ENCODE measurements at places on chromosomes 4 and X.

- DNase-seq = no peak
Observed at GRCh38 chr4:147928400-147928799, 196.5 kb downstream of the ARHGAP10 start.

- DNase-seq = no peak
Observed at GRCh38 chr4:98516441-98517217, 141.8 kb downstream of the TSPAN5 start.

DNA sequence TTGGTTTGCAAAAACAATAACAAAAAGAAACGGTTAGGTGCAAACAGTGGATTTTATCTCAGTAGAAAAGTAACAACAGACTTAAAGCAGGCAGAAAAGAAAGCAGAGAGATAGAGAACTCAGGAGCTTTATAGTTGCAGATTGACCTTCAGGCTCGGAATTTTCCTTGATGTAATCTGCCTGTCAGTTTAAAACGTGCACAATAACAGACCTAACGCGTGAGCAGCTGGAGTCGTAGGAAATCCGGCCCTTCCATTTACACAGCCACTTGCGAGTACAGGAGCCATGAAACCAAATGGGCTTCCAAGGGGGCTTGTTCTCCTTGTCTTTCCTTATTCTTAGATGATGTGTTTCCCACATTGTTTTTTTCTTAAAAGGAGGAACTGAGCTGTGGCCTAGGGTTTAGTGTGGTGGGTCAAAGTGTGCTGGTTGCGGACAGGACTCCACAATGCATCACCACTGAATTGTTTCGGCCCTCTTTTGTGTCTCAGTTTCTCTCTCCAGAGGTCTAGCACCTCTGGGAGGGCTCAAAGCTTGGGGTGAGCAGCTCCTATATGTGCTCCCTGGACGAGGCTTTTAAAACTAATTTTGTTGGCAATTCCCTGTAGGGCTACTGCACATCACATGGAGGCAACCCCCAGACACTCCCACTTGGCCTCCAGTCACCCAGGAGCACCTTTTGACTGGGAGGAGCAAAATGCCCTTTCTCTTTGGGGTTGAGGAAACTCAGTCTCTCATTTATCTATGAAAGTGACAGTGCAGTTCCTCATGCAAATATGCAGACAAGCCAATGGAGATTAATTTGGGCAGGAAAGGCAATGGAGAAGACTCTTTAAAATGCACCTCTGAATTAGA, 13.9 kb upstream of the MPP1 start:
- DNase-seq = no peak

GRCh38 chr4:27364509-27364908, 503.9 kb downstream of the STIM2 start:
- no peak for DNase-seq

DNA sequence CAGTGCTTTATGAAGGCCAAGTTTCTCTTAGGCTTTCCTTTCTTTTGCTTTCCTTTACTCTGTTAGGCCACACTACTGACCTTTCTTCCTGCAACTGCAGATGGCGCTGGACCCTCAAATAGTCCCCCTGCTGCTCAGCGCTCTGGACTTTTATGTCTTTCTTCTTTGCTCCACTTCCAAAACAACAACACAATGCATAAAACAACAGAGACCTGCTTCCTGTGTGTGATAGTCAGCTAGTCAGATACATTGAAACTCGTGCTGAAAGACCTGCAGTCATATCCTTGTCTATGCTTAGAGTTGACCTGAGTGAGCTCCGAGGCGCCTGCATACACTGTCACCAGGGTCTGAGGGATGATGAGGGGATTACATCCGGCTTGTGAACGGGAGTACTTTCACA, 108.9 kb upstream of the TEX13D start:
- DNase-seq = no peak

GRCh38 chr4:41146716-41147506, 67.4 kb downstream of the APBB2 start:
- peak; percentile 10 for DNase-seq

DNA sequence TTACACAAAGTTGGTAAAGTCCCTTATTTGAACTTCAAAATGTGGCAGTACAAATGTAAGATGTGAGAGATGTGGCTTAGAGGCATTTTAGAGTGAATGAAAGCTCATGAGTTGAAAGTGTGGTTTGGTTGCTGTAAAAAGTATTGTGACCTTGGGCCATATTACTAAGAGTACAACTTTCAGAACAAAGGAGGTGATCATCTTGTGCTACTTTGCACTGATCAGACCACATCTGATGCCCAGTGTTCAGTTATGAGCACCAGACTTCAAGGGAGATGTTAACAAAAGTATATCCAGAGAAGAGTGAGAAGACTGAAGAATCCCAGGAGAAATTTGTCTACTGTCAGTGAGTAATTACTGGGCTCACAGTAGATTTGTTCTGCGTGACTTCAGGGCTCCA, 30.2 kb downstream of the NLGN3 start:
- no peak for DNase-seq

DNA sequence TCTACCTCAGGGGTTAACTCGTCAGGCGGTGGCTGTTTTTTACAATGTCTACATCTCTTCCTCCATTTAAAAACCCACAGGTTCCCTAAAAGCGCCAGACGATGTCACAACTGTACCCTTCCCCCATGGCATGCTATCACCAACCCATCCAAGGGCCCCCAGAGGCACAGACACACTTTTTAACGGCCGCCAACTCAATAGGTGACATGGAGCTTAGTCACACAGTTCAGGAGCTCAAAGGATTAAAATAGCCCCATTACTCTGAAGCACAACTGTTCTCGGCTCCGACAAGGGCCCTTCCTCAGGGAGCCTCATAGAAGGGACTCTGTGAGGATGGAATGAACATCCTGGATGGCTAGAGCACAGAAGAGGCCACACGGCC, 12.4 kb downstream of the SH3KBP1 start:
- no peak for DNase-seq

DNA sequence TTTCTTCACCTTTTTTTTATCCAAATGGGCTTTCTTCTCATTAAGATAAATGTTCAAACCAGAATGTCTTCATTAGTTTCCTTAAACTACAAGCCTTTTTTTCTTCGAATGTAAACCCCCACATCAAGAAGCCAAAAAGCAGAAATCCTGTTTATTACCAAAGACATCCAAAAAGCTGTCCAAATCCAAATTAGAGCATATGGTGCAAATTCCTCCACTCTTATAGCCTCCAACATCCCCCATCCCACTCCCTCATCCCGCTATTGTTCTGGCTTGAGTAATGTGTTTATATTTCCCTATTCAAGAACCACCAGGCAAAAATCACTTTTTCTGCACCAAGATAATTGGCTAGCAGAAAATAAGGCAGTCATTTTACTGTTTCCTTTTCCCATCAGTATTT, 315.1 kb upstream of the ADGRL3 start:
- DNase-seq = no peak

GRCh38 chr4:88759895-88760290, 62.3 kb upstream of the NAP1L5 start:
- no peak for DNase-seq

GRCh38 chr4:130044788-130045531, 949.0 kb downstream of the C4orf33 start:
- DNase-seq = no peak

GRCh38 chrX:19540076-19540475, 24.8 kb upstream of the MAP3K15 start:
- DNase-seq = no peak

DNA sequence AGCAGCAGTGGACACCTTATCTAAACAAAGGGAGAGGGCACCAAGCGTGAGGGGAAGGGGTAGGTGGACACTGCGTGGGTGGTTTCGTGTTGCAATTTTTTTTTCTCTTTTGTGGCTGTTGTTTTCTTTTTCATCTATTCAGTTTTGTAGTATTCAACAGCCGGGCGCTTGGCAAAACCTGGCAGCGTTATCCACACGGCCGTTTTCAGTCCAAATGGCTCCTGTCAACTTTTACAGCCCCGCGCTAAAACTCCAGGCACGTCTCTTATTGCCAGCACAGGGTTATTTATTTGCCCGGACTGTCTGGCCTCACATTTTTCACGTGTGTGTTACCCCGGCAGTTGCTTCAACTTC, 192.2 kb downstream of the BCOR start:
- DNase-seq = no peak

DNA sequence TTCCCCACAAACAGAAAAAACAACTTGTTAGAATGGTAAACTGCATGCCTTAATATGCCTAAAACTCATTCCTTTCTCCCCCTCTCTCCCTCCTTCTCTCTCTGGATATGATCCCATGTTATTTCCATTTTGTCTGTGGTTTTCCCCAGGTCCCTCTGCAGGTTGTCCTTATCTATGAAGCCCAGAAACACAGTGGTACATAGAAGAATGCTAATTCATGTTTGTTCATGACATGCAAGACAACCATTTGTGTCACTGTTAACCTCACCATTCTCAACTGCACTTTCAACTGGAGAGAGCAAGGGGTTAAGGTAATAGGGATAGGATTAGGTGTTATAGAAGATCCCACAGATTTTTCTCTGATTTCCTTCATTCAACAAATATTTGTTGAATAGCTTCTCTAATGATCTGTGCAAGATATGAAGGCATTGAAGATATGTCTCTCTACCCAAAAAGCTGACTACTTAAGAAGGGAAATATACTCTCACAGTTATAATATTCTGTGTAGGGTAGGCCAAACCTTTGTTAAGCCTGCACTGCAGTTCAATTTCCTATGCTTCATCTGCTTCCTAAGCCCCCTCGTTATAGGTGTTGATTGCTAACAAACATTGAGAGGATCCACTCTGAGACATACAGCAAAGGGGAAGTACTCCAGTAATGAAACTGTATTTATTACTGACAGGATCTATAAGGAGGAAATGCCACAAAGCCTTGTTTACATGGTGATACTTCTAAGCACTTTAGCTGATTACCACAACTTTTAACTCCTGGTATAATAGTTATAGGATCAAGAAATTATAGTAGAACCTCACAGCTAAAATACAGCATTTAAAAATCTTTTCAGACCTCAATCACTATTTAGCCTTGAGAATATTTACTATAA, 96.1 kb downstream of the FRYL start:
- DNase-seq = no peak

GRCh38 chrX:14497184-14497666, 32.1 kb upstream of the GLRA2 start:
- no peak for DNase-seq

DNA sequence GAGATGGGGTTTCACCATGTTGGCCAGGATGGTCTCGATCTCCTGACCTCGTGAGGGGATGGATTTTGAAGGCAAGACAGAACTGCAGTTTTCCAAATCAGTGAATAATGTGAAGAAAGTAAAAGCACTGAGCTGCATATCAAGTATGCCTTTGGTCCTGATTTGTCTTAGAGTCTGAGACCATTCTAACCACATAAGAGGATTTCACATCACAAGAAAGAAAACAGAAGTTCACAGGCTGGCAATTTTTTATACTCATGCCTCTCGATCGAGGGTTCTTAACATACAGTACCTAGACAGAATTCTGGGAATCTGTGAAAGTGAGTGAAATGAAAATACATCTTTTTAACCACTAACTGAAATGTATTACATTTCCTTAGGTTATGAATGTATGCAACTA, 23.3 kb downstream of the CHIC2 start:
- DNase-seq = no peak

- no peak for DNase-seq
Observed at GRCh38 chr4:16120720-16121119, 36.9 kb upstream of the PROM1 start.

GRCh38 chr4:173752610-173753230, 222.7 kb upstream of the HAND2 start:
- peak; percentile 4 for DNase-seq
